ENCODE measurements at places on chromosomes 11 and 22.

- no peak for DNase-seq
Observed at GRCh38 chr11:26608507-26609146, 36.6 kb upstream of the MUC15 start.

- DNase-seq, result no peak
Observed at GRCh38 chr11:110125632-110126031, 32.4 kb downstream of the ZC3H12C start.

- DNase-seq, result no peak
Observed at GRCh38 chr11:40168414-40168813, 1291.0 kb downstream of the LRRC4C start.

DNA sequence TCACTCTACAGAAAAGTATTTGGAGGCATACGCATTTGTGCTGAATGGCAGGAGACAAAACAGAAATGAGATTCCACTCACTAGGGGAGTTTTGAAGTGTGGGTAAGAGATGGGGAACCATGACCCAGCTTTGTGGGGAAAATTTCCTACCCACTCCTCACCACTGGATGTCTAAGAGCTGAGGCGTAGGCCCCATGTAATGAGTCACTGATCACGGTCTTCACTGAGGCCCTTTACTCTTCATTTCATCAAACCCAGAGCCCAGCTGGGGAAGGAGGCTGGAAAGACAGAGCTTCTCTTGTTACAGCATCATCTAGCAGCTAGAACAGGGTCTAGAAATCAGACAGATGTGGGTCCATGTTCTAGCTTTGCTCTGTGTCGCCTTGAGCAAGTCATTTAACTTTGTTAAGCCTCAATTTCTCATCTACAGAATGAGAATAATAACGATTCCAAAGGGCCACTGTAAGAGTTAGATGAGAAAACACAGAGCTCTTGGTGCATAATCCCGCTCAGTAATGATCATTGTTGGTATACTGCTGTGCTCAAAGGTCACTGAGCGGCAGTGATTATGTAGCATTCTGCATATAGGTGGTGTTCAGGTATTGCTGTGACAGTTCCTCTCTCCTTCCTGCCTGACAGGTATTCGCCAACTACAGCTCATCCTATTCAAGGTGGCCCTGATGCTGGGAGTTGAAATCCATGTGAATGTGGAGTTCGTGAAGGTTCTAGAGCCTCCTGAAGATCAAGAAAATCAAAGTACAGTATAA lies 97.2 kb downstream of the MICAL2 start:
- DNase-seq, result peak; percentile 51

DNA sequence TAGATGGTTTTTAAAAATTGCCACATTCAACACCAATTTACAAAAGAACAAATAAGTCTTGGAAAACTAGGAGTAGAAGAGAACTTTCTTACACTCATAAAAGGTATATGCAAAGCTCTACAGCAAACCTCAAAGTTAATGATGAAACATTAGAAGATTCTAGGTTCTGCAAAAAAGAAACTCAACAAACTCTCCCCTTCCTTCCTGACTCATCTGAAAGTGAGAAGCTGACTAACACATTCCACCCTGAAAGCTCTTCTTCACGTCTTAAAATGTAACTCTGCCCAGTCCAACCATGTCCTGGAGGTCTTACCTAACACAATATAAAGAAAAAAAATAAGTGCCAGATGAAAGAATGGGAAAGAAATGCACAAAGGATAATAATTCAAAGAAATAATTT lies 218.9 kb upstream of the ISX start:
- no peak for DNase-seq

DNA sequence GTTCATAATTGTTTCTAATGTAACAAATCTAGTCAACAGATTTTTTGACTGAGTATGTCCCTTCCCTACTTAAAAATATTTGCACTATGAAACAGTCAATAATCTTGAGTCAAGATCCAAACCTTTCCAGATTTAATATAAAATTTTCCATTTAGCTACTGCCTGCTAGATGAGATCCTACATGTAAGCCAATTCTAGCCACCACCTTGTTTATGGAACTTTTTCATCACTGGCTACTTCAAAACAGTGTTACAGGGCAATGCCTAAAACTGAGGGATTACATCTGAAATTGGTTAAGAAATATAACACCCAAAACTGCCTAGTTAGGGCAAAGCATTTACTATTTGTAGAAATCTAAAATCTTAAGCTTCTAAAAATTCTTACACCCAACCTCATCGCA lies 10.5 kb upstream of the FUT4 start:
- DNase-seq, result no peak

DNA sequence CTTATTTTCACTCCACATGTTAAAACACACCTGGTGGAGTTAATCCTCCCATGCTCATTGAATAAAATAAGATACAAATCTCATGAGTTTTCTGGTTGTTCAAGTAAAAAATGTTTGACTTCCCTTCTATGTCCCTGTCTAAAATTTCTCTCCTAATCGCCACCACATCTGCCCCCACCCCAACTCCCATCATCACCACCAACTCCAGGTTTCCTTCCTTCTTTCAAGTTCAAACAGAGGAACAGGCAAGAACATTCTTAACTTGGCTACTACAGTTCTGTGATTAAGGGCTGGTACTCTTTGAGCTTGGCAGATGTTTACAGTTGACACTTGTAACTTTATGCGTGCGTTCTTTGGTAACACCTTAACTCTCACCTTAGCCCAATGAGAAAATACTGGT lies 9.1 kb upstream of the PSMA1 start:
- no peak for DNase-seq

DNA sequence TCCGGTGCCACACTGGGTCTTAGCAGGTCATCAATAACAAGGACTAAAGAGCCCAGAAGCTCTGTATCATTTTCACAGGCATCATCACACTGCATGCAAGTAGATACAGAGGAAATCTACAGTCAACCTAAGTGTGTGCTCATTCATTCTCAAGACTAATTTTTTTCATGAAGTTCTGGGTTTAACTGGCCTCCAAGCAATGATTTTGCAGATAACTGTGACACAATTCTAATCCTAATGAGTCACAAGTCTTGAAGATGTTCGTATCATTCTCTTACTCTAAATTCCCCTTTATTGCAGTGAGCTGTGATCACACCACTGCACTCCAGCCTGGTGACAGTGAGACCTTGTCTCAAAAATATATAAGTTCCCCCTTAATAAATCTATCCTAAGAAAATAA lies 2.5 kb downstream of the OR52W1 start:
- DNase-seq, result no peak

DNA sequence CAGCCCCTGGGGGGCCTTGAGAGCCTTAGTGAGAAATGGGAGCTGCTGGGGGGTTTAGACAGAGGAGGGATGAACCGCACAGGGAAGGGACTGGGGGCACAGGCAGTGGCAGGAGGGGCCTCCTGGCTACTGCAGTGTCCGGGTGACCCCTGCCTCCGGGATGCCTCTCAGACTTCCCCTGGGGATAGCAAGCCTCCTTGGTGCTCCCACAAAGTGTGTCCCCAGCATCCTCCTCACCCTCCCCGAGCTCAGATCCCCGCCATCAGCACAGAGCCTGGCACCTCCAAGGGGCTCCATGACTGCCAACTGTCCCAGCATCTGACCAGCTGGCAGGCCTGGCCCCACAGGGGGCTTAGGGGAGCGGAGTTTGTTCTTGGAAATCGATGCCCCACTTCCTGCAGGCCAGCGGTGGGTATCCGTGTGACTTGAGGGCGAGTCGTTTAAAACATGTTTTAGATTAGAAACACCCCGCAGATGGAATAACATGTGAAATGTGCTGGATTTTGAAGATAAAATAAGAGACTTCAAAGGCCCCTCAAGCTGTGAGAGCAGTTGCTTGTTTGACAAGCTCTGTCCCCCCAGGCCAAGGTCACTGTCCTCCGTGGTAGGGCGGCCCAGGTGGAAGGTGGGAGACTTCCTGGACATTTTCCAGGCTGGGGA lies 13.5 kb upstream of the FLRT1 start:
- no peak for DNase-seq

DNA sequence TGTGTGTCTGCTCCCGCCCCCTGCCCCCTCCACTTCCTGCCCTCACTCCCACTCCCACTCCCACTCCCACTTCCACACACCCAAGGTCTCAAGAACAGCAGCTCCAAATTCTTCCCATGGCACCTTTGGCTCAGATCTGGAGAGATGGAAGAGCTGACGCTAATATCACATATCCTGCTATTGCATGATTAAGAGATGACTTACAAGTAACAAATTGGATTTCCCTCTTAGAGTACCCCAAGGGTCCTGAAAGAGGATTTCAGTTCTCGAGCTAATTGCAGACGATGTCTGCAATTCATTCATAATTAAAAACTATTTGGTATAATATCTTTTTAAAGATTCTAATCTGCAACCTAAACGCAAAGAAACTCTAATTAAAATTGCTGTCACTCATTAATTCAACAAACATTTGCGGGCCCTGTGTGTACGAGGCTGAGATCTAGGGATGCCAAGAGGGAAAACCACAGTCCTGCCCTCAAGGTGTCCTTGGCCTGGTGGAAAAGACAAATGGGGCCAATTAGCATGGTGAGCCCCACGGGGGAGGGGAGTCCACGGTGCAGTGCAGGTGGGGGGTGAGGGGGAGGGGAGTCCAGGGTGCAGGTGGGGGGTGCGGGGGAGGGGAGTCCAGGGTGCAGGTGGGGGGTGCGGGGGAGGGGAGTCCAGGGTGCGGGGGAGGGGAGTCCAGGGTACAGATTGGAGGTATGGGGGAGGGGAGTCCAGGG lies 50.3 kb downstream of the CELSR1 start:
- no peak for DNase-seq
